SJSA1 (cell line): ENCODE measurements at places on chromosomes 12 and 14. TPM values are rescaled to one million over a fixed set of nuclear protein-coding genes. Genes with fewer than 3 reads are reported as not detected.

Gene RBP5
- total RNA-seq, result not detected in 2 replicates

DNA sequence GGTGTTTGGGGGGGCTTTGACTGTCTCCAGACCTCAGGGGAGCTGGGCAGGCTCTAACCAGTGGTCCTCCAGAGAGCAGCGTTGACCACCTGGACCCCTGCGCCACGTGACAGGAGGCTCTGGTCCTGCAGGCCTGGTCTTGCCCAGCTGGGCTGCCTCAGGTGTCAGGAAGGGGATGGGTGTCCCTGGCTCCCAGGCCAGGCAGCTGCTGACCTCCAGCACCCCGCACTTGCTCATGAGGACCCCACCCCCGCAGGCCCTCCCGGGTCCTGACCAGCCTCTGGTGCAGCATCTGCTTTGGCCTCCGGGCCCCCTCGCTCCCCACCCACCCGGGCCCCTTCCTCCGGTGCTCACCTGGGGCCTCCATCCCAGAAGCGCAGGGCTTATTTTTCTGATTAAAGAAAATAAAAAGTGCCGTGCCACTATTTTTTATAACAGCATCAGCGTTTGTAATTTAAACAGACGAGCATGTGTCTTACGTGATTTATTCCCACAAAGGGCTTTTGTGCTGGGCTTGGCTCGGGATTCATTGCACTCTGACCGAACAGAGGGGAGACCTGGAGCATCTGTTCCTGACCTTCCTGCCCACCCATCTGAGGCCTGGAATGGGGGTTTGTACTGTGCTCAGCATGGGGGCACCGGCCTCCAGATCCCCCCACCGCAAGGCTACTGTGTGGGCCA lies 21.7 kb downstream of the FBRSL1 start:
- DNase-seq, result no peak

DNA sequence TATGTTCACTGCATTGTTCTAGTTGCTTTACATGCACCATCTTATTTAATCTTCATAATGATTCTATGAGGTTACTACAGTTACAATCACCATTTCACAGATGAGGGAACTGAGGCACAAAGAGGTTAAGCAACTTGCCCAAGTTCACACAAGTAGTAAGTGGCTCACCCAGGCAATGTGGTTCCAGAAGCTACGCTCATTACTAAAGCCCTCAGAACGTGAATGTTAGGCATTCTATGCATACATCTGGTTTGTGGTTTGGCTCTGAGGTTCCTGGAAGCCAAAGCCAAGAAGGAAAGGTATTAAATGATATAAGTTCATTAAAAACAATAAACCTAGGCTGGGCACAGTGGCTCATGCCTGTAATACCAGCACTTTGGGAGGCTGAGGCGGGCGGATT lies 14.4 kb upstream of the VRTN start:
- DNase-seq, result peak; percentile 11

Gene RNF212B
- not detected in 2 replicates for total RNA-seq

- no peak for DNase-seq
These were observed 9.0 kb downstream of the RIC8B start for GRCh38 chr12:106783515-106783914.

- no peak for DNase-seq
These were observed 3.3 kb upstream of the MDM1 start for GRCh38 chr12:68335462-68335861.

Gene JAG2
- 125 and 160 TPM in 2 replicates for total RNA-seq

Gene IL26
- not detected in 2 replicates for total RNA-seq

- DNase-seq, result no peak
These were observed 697.1 kb upstream of the SEL1L start for GRCh38 chr14:82230748-82231147.

Gene MYH6
- not detected in 2 replicates for total RNA-seq

DNA sequence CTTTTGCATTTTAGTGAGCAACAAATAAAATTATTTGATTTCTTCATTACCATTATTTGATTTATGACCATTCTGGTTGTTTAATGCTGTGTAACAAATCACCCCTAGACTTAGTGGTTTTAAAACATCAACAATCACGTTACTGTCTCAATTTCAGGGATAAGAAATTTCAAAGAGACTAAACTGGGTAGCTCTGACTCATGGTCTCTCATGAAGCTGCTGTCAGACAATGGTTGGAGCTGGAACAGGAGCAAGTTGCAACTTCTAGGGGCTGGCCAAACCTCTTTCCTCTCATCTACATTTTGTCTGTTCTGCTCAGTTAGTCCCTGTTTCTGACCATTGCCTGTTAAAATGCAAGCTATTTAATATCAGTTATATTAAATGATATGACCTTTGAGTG lies 517.0 kb downstream of the KCNH5 start:
- DNase-seq, result no peak

- DNase-seq, result no peak
These were observed 15.8 kb upstream of the RASSF8 start for GRCh38 chr12:25942709-25943108.

Gene SLC8A3
- 4.5 and 5.2 TPM in 2 replicates for total RNA-seq

Gene A2ML1
- not detected in 2 replicates for total RNA-seq

GRCh38 chr14:101196795-101197590 lies 293.5 kb upstream of the RTL1 start:
- DNase-seq, result peak; percentile 24
